ENCODE measurements at places on chromosomes 7 and 10.

DNA sequence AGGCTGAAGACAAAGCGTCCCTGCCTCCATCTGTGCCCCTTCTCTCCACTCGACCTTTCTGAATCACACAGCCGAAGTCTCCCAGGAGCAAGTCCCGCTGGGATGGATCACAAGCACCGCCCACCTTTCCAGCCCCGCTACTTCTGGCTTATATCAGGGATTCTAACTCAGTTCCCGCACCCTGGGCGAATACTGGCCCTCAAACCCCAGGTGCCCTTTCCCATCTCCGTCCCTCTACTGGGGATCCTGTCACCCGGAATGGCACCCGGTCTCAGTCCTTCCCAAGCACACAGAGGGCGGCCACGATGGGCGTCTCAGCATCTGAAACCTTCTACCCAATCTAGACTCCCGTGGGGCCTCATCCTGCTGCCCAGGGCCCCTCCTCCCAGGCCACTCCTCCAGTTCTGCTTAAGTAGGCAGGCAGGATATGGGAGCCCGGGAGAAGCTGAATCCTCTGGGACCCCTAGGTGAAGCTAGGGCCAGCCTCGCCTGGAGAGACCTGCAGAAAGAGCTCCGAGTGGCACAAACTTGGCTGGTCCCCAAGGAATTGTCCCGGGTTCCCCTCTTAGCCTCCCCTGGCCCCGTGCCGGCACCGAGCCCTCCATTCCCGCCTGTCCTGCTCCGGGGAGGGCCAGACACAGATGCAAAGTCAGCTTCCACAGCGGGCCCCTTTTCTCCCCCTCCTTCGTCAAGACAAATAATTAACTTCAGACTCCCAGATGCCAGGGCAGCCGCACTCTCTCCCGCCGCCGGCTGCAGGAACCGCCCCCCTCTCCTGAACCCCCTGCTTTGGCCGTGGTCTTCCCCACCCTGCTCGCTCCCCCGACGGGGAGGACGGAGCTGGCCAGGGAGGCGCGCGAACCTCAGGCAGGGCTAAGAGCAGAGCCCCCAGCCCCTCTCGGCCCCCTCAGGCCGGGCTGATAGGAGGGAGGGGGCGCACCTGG lies 612 bp downstream of the KCP start:
- peak; percentile 39 for DNase-seq

GRCh38 chr10:3779158-3779741 lies 5.8 kb downstream of the KLF6 start:
- DNase-seq = peak; percentile 61

DNA sequence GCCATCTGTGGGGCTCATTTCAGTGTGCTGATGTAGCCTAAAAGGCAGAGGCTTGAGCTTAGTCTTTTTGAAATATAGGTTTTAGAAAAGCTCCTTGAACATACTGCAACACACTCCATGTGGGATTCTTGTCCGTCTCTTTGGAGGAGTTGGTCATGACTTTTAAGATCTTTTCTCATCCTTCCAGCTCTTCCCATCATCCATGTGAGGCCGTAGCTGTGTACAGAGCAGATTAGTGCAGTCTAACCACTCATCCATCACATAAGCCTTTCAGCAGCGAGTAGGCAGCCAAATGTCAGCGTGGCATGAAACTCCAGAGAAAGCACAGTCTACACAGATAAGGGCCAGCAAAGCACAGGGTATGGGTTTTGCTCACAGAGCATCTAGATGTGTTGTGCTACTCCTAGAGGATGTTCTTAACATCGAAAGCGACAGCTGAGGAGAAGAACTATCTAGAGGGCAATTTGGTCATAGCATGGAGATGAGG lies 28.1 kb upstream of the NPVF start:
- DNase-seq = no peak

GRCh38 chr10:15609246-15609645 lies 110.5 kb downstream of the ITGA8 start:
- DNase-seq = no peak

DNA sequence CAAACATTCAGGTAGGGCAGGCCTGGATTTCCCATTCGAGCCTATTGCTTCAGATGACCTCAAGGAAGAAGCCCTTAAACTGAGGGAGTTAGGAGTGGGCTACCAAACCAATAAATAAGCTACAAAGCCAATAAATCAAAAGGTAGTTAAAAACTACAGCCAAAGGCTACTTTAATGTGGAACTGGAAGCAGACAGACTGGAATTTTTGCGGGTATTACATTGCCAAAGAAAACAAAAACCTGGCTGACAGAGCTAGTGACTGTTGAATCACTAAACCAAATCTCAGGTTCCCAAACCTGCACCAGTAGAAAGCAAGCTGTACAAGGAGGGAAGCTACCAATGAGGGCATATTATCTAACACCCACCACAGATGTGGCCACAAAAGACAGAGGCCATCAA lies 315.6 kb downstream of the GRM8 start:
- DNase-seq = no peak

- no peak for DNase-seq
Measured at GRCh38 chr7:55069271-55069792, 50.5 kb downstream of the EGFR start.
